ENCODE measurements at places on chromosomes 11 and 22.
A peak's percentile ranks its signal among the peaks of the same experiment; 100 is the strongest.

GRCh38 chr11:66311470-66311964, 5.3 kb downstream of the CD248 start:
- no peaks in the 10 kb centered on the region for H3K36me3 ChIP-seq
- no peaks in the 10 kb centered on the region for H3K27me3 ChIP-seq
- peaks cover 13% of the 10 kb centered on the region for H3K4me1 ChIP-seq
- peak overlapping the region; percentile 58 for H3K4me3 ChIP-seq
- DNase-seq, result no peak

GRCh38 chr11:74400606-74401005, 2.4 kb upstream of the PGM2L1 start:
- no peak overlapping the region for H3K27ac ChIP-seq
- no peak for DNase-seq
- no peaks in the 10 kb centered on the region for H3K4me1 ChIP-seq
- H3K27me3 ChIP-seq, result no peaks in the 10 kb centered on the region

DNA sequence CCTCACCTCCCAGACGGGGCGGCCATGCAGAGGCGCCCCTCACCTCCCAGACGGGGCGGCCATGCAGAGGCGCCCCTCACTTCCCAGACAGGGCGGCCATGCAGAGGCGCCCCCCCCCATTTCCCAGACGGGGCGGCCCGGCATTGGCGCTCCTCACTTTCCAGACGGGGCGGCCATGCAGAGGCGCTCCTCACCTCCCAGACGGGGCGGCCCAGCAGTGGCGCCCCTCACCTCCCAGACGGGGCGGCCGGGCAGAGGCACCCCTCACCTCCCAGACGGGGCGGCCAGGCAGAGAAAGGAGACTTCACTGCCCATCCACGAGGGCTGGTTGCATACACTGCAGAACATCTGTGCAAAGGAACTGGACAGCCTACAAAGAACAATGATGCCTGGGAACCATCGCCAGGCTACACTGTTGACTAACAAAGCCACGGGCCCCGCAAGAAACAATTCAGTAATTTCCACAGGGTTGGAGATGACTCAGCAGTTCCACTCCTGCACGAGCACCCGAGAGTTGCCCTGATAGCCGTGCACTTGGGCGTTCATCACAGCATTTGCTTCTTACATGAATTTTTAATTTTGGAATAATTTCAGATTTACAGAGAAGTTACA, 58.7 kb downstream of the CTTN start:
- no peaks in the 10 kb centered on the region for H3K4me1 ChIP-seq
- no peak for DNase-seq
- H3K36me3 ChIP-seq, result no peaks in the 10 kb centered on the region

GRCh38 chr22:22111983-22112382, 129.4 kb upstream of the TOP3B start:
- H3K27me3 ChIP-seq, result no peaks in the 10 kb centered on the region
- no peak overlapping the region for H3K4me3 ChIP-seq
- no peak overlapping the region for H3K27ac ChIP-seq
- H3K4me1 ChIP-seq, result no peaks in the 10 kb centered on the region
- no peak for DNase-seq
- H3K36me3 ChIP-seq, result no peaks in the 10 kb centered on the region

- DNase-seq, result no peak
- peaks cover 21% of the 10 kb centered on the region for H3K27me3 ChIP-seq
- H3K27ac ChIP-seq, result no peak overlapping the region
- no peaks in the 10 kb centered on the region for H3K4me1 ChIP-seq
- no peak overlapping the region for H3K4me3 ChIP-seq
Observed at GRCh38 chr22:43858156-43858895, 4.0 kb downstream of the SULT4A1 start.

GRCh38 chr22:20118300-20119020, 1.4 kb upstream of the TRMT2A start:
- DNase-seq, result no peak
- H3K27ac ChIP-seq, result no peak overlapping the region
- peaks cover 57% of the 10 kb centered on the region for H3K36me3 ChIP-seq
- H3K27me3 ChIP-seq, result no peaks in the 10 kb centered on the region

DNA sequence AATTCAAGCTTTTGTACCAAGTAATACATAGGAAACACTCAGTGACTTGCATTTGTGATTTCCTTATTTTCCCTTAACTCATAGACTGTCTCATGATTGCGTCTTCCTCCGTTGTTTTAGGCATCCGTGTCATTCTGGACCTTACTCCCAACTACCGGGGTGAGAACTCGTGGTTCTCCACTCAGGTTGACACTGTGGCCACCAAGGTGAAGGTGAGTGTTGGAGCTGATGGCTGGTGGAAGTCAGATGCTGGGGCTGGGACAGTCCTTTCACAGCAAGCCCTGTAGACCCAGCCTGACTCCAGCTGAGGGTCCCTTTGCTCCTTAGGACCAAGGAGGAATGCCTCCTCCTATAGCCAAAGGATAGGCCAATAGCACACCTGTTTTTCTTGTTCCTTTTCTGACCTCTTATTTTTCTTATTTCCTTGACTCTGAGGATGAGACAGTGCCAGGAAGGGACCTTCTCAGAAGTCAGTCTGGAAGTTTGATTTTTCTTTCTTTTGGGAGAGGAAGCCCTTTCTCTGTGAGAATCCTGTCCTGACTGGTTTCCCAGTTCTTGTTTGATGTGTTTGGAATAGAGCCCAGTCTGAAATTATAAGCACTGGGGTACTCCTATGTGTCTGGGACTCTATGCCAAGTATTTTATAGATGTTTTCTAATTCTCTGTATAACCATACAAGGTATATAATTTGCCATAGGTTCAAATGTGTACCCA, 2.2 kb downstream of the SLC3A2 start:
- H3K36me3 ChIP-seq, result peaks cover 56% of the 10 kb centered on the region
- peak; percentile 32 for DNase-seq
- H3K27ac ChIP-seq, result peak overlapping the region; percentile 100
- H3K4me3 ChIP-seq, result peak overlapping the region; percentile 98

DNA sequence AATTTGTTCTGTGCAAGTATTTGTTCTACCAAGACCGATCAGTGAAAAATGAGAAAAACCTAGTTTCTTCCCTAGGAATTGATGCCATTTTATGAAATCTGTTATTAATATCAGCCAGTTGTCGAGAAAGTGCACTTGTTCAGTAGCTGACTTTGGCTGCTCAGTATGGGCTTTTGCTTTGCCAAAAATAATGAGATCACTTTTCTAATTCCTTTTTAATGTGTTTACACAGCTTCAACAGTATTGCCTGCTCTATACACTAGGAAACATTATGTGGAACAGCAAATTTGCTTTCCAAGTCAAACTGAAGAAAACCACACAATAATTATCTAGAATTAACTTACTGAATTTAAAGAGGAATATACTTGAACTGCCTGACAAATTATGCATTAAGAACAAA, 34.4 kb downstream of the SCUBE2 start:
- H3K4me3 ChIP-seq, result no peak overlapping the region
- H3K36me3 ChIP-seq, result peaks cover 3% of the 10 kb centered on the region
- H3K4me1 ChIP-seq, result peaks cover 7% of the 10 kb centered on the region
- no peaks in the 10 kb centered on the region for H3K27me3 ChIP-seq
- no peak for DNase-seq

DNA sequence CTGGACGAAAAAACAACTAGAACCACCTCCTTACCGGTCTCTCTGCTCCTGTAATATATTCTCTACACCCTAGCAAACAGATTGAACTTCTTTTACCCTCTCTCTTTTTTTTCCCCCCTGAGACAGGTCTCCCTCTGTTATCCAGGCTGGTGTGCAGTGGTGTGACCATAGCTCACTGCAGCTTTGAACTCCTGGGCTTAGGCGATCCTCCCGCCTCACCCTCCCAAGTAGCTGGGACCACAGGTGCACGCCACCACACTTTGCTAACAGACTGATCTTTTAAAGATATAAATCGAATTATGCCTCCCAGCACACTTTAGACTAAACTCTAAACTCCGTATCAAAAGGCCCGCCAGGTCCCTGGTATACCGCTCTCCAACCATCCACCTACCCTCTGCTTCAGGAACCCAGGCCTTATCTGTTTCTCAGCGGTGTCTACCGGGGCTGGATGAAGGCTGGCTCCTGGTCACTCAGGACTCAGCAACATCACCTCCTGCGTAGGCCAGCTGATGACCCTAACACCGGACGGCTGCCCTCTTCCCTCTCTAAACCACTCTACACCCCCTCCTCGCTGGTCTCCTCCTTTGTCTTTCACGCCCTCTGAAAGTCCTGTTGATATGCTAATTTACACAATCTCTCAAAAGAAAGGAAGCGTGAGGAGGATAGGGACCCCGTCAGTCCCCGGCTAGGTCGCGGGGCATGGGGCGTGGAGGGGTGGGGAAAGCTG, 745 bp downstream of the C22orf39 start:
- DNase-seq, result no peak
- peak overlapping the region; percentile 73 for H3K27ac ChIP-seq
- peaks cover 15% of the 10 kb centered on the region for H3K4me1 ChIP-seq
- no peaks in the 10 kb centered on the region for H3K27me3 ChIP-seq
- peak overlapping the region; percentile 78 for H3K4me3 ChIP-seq

DNA sequence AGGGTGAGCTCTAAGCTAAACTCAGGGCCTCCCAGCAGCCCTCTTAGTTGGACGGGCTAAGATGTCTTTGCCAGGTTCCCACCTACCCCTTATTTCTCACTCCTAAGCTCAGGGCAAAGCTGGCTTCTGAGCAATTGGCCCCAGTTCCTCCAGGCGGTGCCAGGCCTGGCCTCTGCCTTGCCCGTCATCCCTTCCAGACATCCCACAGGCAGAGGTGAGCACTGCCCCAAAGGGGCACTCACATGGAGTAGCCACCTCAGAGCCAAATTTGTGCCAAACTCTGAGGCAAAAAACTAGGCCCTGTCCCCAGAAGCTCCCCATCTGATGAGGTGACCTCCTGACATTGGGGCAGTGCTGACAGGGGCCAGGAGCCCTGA, 9.7 kb downstream of the RHOD start:
- H3K27me3 ChIP-seq, result no peaks in the 10 kb centered on the region
- H3K36me3 ChIP-seq, result peaks cover 5% of the 10 kb centered on the region

- no peak overlapping the region for H3K4me3 ChIP-seq
- H3K4me1 ChIP-seq, result peaks cover 30% of the 10 kb centered on the region
- peaks cover 35% of the 10 kb centered on the region for H3K36me3 ChIP-seq
- peak; percentile 28 for DNase-seq
- no peak overlapping the region for H3K27ac ChIP-seq
Observed at GRCh38 chr11:68036717-68037239, 2.0 kb upstream of the TCIRG1 start.

DNA sequence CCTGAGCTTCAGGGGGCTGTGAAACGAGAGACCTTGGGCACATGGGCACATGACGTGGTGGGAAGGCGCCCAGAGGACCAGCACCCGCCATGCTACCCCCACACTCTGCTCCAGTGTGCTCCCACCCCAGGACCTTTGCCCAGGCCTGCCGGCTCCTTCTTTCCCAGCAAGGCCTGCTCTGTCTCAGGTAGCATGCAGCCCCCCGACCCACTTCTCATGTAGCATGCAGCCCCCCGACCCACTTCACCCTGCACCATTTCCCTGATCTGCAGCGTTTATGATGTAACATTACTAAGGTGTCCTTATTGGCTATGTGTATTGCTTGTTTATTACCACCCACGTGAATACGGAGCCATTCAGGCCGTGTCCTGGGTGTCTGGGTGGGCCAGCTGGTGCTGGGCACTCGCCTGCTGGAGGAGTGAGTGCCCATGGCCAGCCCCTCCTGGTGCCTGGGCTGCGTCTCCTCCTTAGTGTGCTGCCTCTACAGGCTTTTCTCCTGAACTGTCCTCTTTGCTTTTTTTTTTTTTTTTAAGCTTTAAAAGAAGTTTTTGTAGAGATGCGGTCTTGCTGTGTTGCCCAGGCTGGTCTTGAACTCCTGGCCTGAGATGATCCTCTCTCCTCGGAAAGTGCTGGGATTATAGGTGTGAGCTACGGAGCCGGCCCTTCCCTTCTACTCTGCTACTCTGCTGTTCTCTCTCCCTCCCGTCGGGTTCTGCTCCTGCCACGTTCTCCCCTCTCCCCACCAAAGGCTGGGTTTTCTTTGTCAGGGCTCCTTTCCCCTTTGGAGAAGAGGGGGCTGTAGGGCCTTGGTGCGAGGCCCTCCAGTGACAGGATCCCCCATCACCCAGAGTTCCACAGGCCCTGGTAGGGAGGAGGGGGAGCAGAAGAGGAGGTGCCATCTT, 29.4 kb downstream of the LRP5 start:
- H3K4me1 ChIP-seq, result peaks cover 48% of the 10 kb centered on the region
- H3K27ac ChIP-seq, result peak overlapping the region; percentile 65
- DNase-seq, result no peak
- H3K4me3 ChIP-seq, result no peak overlapping the region
- no peaks in the 10 kb centered on the region for H3K27me3 ChIP-seq

GRCh38 chr11:100965346-100965745, 164.3 kb downstream of the PGR start:
- no peaks in the 10 kb centered on the region for H3K4me1 ChIP-seq
- H3K4me3 ChIP-seq, result no peak overlapping the region
- no peak overlapping the region for H3K27ac ChIP-seq
- no peaks in the 10 kb centered on the region for H3K27me3 ChIP-seq
- DNase-seq, result no peak

GRCh38 chr22:37175414-37176281, 12.4 kb downstream of the C1QTNF6 start:
- no peak overlapping the region for H3K27ac ChIP-seq
- no peak for DNase-seq
- no peak overlapping the region for H3K4me3 ChIP-seq
- H3K4me1 ChIP-seq, result peaks cover 22% of the 10 kb centered on the region
- H3K27me3 ChIP-seq, result no peaks in the 10 kb centered on the region

GRCh38 chr22:28269277-28269676, 350.2 kb upstream of the PITPNB start:
- no peaks in the 10 kb centered on the region for H3K27me3 ChIP-seq
- no peak for DNase-seq
- no peak overlapping the region for H3K4me3 ChIP-seq
- H3K27ac ChIP-seq, result no peak overlapping the region
- no peaks in the 10 kb centered on the region for H3K36me3 ChIP-seq

GRCh38 chr11:88231894-88232482, 56.7 kb upstream of the RAB38 start:
- H3K4me3 ChIP-seq, result no peak overlapping the region
- H3K36me3 ChIP-seq, result no peaks in the 10 kb centered on the region
- no peaks in the 10 kb centered on the region for H3K27me3 ChIP-seq

- no peaks in the 10 kb centered on the region for H3K4me1 ChIP-seq
- no peak overlapping the region for H3K4me3 ChIP-seq
- H3K36me3 ChIP-seq, result no peaks in the 10 kb centered on the region
- DNase-seq, result peak; percentile 38
- peaks cover 8% of the 10 kb centered on the region for H3K27me3 ChIP-seq
Observed at GRCh38 chr11:11028017-11028692, 170.3 kb upstream of the ZBED5 start.

- no peaks in the 10 kb centered on the region for H3K27me3 ChIP-seq
- H3K36me3 ChIP-seq, result no peaks in the 10 kb centered on the region
- H3K4me3 ChIP-seq, result no peak overlapping the region
- no peaks in the 10 kb centered on the region for H3K4me1 ChIP-seq
- DNase-seq, result no peak
- H3K27ac ChIP-seq, result no peak overlapping the region
Observed at GRCh38 chr22:27358096-27358870, 443.3 kb downstream of the MN1 start.
